Left ventricle myocardium superior (tissue), 1 donor: ENCODE measurements at places on chromosomes 12 and 14. TPM values are rescaled to one million over a fixed set of nuclear protein-coding genes. Genes with fewer than 3 reads are reported as not detected.

DNA sequence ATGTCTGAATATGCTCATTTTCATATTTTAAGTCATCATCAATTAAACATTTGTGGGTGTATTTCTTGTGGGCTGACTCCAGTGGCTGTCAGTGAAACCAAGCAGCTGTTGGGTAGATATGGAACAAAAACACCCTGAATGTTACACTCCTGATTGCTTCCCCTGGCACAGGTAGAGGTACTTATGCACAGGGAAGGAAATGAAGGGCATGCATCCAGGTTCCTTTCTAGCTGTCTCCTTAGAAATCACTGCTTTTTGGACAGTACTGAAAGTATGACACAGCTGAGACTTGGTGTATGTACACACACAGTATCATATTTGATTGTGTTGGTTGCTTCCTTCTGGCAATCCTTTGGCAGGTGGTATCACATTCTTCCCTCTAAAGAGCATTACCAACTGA lies 1006.7 kb downstream of the DIO2 start:
- DNase-seq, result no peak

- DNase-seq, result no peak
These were observed 37.1 kb downstream of the PPP4R3A start for GRCh38 chr14:91473046-91473445.

Gene RDH5
- 13.5 TPM for total RNA-seq

DNA sequence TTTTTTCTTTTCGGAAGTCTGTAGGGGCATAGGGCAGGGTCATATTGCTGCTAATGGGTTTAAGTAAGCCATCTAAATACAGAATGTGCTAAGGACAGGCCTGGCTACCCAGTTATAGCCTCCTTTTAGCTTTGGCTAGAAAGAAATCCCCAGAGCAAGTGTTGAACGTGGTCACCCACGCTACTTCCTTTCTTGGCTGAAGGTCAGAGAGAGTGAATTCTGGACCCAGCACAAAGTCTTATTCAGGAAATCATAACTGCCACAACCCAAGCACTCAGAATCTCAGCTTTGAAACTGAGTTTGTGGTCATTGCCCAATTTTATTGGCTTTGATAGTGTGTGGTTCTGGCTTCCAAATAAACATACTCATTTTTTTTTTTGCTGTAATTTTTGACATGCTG lies 542.1 kb upstream of the ATP2B1 start:
- DNase-seq, result no peak

Gene TPPP2
- total RNA-seq, result 1.2 TPM

Gene APOLD1
- 21.3 TPM for total RNA-seq

GRCh38 chr12:131123817-131124216 lies 170.1 kb downstream of the ADGRD1 start:
- no peak for DNase-seq

DNA sequence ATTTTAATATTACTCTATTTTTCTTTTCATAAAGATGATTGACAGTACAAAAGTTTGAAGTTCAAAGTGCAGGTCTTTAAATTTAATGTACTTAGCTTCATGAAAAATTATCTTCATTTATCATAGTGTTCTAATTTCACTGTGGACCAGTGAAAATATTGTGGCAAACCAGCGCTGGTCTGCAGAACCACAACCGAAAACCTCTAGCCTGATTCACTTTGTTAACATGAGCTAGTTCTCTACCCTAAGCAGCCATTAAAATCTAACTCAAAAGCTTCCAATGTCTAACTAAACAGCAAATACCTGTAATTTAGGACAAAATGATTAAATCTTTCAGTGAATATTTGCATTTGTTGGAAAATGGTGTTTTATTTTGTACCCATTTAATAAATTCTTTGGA lies 161.1 kb upstream of the TMTC2 start:
- no peak for DNase-seq

- DNase-seq, result no peak
These were observed 39.6 kb downstream of the BRMS1L start for GRCh38 chr14:35865611-35866324.

DNA sequence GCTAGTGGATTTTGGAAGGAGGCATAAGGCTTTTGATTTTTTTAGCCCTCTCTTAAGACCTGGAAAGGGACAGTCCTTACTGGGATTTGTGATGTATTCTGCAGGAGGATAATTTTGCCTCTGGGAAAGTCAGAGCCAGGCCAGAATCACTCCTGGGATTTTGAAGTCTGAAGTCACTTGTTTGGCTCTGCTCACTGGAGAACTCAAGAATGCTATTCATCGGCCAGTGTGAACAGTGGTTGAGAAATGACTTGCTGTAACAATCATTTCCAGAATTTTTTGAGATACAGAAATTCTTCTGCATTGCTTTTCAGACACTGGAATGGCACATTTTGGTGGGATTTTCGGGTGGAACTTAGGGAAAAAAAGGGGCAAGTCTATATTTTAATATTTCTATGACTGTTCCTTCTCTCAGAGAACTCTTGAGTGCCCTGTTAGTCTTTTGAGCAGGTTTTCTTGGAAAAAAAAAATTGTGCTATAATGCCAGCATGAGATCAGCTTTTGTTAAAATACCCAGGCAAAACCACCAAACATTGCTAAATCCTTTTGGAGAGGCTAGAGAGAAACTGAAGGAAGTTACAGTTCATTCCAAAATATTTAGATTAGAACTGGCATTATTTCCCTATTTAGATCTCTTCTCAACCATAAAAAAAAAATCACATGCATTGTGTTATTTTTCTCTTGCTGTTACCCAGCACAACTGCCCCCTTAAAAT lies 26.1 kb upstream of the BHLHE41 start:
- DNase-seq, result no peak

DNA sequence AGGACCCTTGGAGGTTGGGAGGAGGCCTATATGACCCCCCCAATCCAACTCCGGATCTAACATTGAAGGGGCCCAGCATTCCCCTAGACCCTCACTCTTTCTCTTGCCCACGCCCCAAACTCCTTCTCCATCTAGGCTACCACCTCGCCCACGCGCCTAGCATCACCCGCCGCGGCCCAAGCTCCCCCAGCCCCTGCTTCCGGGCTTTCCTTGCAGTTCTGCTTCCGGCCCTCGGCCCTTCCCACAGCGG lies 445 bp downstream of the CERS5 start:
- DNase-seq, result no peak
